Vagina (tissue), 2 donors: ENCODE measurements at places on chromosomes 2 and 18. TPM values are rescaled to one million over a fixed set of nuclear protein-coding genes. Genes with fewer than 3 reads are reported as not detected.

The CCDC150 gene
- total RNA-seq: 3.9 TPM

The FTCDNL1 gene
- 2.5 TPM for total RNA-seq

The HJURP gene
- 2.2 TPM for total RNA-seq

The TMEM185B gene
- total RNA-seq: 29.5 TPM

The POTEJ gene
- total RNA-seq: not detected

The ZSWIM2 gene
- total RNA-seq: not detected

The CCDC102B gene
- total RNA-seq: 6.4 TPM

The PDCD1 gene
- 3.9 TPM for total RNA-seq

The ZNF521 gene
- 18.7 TPM for total RNA-seq

The IHH gene
- not detected for total RNA-seq

The MLPH gene
- total RNA-seq: 34.6 TPM

- H3K27ac ChIP-seq: no peak overlapping the region
- H3K4me1 ChIP-seq: no peaks in the 10 kb centered on the region
- peak; percentile 49 for DNase-seq
- H3K27me3 ChIP-seq: no peaks in the 10 kb centered on the region
- H3K36me3 ChIP-seq: no peaks in the 10 kb centered on the region
Observed at GRCh38 chr2:11092701-11093335, 62.4 kb upstream of the SLC66A3 start.

DNA sequence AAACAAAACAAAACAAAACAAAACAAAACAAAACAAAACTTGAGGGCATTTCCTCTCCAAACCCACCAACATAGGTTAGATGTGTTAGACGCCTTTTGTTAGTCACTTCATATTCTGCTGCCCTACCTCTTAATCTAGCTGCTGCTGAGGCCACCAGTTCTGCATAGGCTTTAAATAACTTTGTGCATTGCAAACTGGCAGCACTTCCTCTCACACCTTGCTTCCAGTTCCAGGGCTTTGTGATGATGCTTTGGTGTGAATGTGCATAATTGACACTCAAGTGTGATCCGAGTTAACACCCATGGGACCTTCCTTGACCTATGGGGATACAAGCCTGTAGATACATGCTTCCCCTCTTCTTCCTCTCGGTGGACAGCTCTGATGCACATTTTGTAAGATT is 2.3 kb upstream of the SERPINB11 start:
- H3K4me3 ChIP-seq: no peak overlapping the region
- no peaks in the 10 kb centered on the region for H3K4me1 ChIP-seq
- DNase-seq: no peak
- no peaks in the 10 kb centered on the region for H3K27me3 ChIP-seq

GRCh38 chr2:152950126-152950525 is 231.7 kb downstream of the ARL6IP6 start:
- DNase-seq: no peak
- H3K27me3 ChIP-seq: no peaks in the 10 kb centered on the region
- H3K4me3 ChIP-seq: no peak overlapping the region
- no peaks in the 10 kb centered on the region for H3K4me1 ChIP-seq
- H3K36me3 ChIP-seq: no peaks in the 10 kb centered on the region

DNA sequence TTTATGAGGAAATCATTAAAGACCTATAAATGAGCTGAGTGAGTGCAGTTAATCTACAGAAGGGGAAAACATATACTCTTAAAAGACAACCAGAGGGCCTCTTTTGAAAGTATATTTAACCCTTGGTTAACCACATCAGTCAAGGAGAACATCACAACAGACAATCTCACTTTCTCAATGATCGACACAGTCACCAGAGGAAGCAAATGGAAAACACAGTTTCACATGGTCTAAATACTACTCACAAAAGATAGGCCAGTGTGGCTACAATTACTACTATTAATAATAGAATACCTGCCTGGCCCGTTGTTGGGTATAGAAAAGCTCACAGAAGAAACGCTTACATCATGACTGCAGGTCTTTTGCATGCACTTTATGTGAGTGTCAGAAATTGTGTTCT is 426.2 kb downstream of the NCKAP5 start:
- H3K27ac ChIP-seq: no peak overlapping the region
- H3K36me3 ChIP-seq: no peaks in the 10 kb centered on the region
- no peaks in the 10 kb centered on the region for H3K27me3 ChIP-seq

GRCh38 chr18:61546590-61546989 is 213.4 kb downstream of the CDH20 start:
- no peaks in the 10 kb centered on the region for H3K36me3 ChIP-seq
- H3K27ac ChIP-seq: no peak overlapping the region
- no peaks in the 10 kb centered on the region for H3K27me3 ChIP-seq

DNA sequence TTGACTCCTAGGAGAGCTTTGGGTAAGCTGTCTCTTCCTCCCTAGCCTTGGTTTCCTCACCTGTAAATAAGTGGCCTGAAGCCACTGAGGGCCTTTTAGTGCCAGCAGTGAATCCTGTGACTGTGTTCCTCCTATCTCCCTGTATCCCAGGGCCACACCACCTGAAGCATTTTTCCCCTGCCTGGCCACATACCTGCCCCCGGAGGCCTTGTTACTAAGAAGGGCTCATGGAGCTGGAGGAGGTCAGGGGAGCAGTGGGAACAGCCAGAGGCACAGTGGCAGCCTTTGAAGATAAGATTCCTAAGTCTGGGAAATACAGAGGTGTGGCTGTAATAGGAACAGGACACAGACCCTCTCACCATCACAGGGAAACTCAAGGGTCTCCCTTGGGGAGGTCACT is 162.4 kb downstream of the SMAD7 start:
- no peak overlapping the region for H3K27ac ChIP-seq
- no peaks in the 10 kb centered on the region for H3K36me3 ChIP-seq
- no peak overlapping the region for H3K4me3 ChIP-seq
- no peaks in the 10 kb centered on the region for H3K27me3 ChIP-seq
- no peak for DNase-seq

- H3K36me3 ChIP-seq: no peaks in the 10 kb centered on the region
- H3K27me3 ChIP-seq: no peaks in the 10 kb centered on the region
- no peak overlapping the region for H3K4me3 ChIP-seq
- no peaks in the 10 kb centered on the region for H3K4me1 ChIP-seq
- no peak for DNase-seq
Observed at GRCh38 chr18:48573632-48574283, 34.9 kb downstream of the CTIF start.

- no peak overlapping the region for H3K4me3 ChIP-seq
- peaks cover 38% of the 10 kb centered on the region for H3K4me1 ChIP-seq
- H3K27ac ChIP-seq: no peak overlapping the region
- no peaks in the 10 kb centered on the region for H3K27me3 ChIP-seq
Observed at GRCh38 chr2:128324897-128325410, 6.3 kb upstream of the HS6ST1 start.

DNA sequence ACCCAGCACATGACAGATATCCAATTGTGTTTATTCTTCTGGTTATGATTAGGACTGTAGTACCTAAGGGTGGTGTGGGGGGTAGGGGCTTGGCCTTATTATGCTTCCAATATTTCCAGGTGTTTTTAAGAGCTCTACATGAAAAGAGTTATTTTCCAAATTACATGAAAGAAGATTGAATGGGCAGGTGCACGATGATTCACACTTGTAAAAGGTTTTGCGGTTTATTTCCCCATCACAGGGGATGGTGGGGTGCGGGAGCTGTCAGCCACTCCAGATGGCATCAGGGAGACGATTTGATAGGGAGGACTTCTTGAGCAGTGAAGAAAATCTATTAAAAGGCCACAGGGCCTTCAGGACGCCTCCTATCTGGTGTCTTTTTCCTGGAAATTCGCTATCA is 15.1 kb upstream of the CCBE1 start:
- no peak overlapping the region for H3K4me3 ChIP-seq
- no peak for DNase-seq
- H3K36me3 ChIP-seq: no peaks in the 10 kb centered on the region
- H3K27ac ChIP-seq: no peak overlapping the region
- no peaks in the 10 kb centered on the region for H3K4me1 ChIP-seq
- H3K27me3 ChIP-seq: no peaks in the 10 kb centered on the region

DNA sequence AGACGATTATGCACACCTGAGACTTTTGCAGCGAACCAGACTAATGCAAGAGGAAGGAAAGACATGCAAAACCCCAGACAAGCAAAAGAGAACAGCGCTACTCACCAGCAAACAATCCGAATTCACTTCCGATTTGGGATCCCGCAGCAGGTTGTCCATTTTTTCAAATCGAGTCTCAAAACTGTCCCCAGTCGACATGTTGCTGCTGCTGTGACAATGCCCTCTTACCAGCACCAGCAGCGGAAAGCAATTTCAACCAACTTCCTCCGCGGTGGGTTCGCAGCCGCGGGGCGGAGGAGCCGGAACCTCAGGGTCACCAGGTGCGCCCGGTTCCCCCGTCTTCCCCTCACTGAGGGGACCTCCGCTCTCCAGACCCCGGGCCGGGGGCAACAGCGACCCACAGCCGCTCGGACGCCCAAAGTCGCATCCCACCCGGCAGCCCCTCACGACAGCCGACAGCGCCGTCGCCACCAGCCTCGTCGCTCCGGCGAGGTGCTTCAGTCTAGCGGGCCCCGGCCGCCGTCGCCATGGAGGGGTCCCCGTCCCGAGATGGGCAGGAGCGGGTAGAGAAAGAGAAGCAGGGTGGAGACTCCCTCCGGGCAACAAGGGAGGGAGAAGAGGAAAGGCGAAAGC is 784 bp downstream of the ROCK1 start:
- no peaks in the 10 kb centered on the region for H3K36me3 ChIP-seq
- no peaks in the 10 kb centered on the region for H3K27me3 ChIP-seq
- H3K27ac ChIP-seq: peak overlapping the region; percentile 99
- DNase-seq: no peak

GRCh38 chr2:628651-629050 is 48.6 kb downstream of the TMEM18 start:
- no peak overlapping the region for H3K4me3 ChIP-seq
- H3K27me3 ChIP-seq: no peaks in the 10 kb centered on the region
- DNase-seq: no peak
- H3K4me1 ChIP-seq: no peaks in the 10 kb centered on the region
- H3K27ac ChIP-seq: no peak overlapping the region
- no peaks in the 10 kb centered on the region for H3K36me3 ChIP-seq

GRCh38 chr2:1586251-1586922 is 157.9 kb downstream of the PXDN start:
- H3K27ac ChIP-seq: no peak overlapping the region
- no peaks in the 10 kb centered on the region for H3K27me3 ChIP-seq
- peaks cover 3% of the 10 kb centered on the region for H3K4me1 ChIP-seq

GRCh38 chr18:51074605-51075004 is 44.6 kb downstream of the SMAD4 start:
- H3K4me1 ChIP-seq: peaks cover 10% of the 10 kb centered on the region
- H3K27me3 ChIP-seq: no peaks in the 10 kb centered on the region
- H3K36me3 ChIP-seq: no peaks in the 10 kb centered on the region
- no peak for DNase-seq
- H3K27ac ChIP-seq: no peak overlapping the region
- no peak overlapping the region for H3K4me3 ChIP-seq

DNA sequence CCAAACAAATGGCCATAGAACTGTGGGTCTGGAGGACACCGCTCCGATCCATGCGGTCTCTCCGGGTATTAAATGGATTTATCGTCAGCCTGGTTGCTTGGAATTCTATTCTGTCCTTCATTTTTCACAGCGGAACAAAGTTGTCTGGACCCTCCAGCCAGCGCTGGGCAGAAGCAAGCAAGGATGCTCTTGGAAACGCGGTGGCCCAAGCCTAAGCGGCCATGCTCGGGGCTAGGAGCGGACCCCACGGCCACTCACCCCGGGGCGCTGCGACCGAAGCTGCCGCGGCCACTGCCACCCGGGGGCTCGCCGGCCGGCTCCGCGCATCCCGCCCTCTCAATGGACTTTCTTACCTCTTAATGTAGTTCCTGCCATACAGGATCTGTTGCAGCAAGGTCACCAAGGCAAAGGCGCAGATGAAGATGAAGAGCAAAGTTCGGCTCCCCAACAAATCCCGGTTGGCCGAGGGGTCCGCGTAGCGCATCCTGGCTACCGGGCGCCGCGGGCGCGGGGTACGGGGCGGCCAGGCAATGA is 761 bp downstream of the ST8SIA5 start:
- H3K4me3 ChIP-seq: peak overlapping the region; percentile 16
- H3K4me1 ChIP-seq: peaks cover 23% of the 10 kb centered on the region
- H3K27ac ChIP-seq: no peak overlapping the region
- H3K36me3 ChIP-seq: no peaks in the 10 kb centered on the region
- peaks cover 8% of the 10 kb centered on the region for H3K27me3 ChIP-seq

DNA sequence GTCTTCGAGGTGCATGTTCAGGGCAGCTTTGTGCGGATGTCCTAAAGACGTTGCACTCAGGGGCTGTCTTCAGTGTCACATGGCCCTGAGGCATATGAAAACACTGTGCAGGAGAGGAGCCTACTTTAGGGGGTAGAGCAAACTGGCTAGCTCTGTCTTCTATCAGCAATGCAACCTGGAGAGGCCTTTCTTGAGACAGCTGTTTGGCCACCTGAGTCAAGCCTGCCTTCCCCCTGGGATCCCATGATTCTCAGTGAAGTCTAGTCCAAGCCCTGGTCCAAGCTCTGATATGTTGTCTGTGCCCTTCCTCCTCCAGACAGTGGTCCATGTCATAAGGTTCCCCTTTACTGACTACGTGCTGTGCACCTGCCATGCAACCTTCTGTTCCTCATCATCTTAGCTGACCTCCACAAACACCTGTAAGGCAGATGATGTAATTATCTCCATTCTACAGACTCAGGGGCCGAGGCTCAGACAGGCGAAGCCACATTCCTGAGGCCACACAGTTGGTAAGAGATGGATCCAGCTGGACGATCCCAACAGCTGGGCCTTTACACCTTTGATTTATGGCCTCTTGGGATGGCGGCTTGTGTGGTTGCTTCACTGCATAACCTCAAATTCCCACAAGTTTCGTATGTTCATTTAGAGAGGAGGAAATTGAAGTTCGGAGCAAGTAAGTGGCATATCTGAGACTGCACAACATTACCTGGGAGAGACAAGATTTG is 109.9 kb downstream of the COPS8 start:
- H3K27ac ChIP-seq: peak overlapping the region; percentile 79
- H3K4me3 ChIP-seq: no peak overlapping the region
- no peaks in the 10 kb centered on the region for H3K27me3 ChIP-seq
- H3K36me3 ChIP-seq: no peaks in the 10 kb centered on the region
- peak; percentile 85 for DNase-seq

GRCh38 chr2:171069286-171069956 is 91.3 kb downstream of the TLK1 start:
- no peak overlapping the region for H3K4me3 ChIP-seq
- no peak overlapping the region for H3K27ac ChIP-seq
- DNase-seq: no peak
- no peaks in the 10 kb centered on the region for H3K4me1 ChIP-seq
- H3K36me3 ChIP-seq: no peaks in the 10 kb centered on the region

DNA sequence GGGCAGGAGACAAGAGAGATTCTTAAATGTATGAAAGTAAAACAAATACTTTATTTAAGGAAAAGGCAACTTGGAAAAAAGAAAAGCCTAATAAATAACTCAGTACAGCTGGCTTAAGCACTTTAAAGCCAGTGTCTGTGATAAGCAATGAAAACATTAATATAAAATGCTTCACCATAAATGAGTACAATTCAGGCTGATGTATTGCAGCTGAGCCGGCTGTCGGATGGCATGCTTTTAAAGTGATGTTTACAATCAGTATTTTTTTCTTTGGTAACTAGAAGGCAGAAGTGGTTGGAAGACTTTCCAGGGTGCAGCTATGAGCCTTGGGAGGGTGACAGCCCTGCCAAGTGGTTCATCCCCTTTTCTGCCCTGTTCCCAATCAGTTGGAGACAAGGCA is 58.7 kb upstream of the CELF4 start:
- DNase-seq: no peak
- H3K27me3 ChIP-seq: no peaks in the 10 kb centered on the region
- no peak overlapping the region for H3K4me3 ChIP-seq
- no peak overlapping the region for H3K27ac ChIP-seq

- H3K36me3 ChIP-seq: no peaks in the 10 kb centered on the region
- DNase-seq: no peak
- H3K27ac ChIP-seq: no peak overlapping the region
- no peaks in the 10 kb centered on the region for H3K4me1 ChIP-seq
- H3K27me3 ChIP-seq: no peaks in the 10 kb centered on the region
Observed at GRCh38 chr2:15829985-15830384, 110.4 kb upstream of the MYCN start.
